ENCODE measurements at places on chromosomes 1 and 21.

DNA sequence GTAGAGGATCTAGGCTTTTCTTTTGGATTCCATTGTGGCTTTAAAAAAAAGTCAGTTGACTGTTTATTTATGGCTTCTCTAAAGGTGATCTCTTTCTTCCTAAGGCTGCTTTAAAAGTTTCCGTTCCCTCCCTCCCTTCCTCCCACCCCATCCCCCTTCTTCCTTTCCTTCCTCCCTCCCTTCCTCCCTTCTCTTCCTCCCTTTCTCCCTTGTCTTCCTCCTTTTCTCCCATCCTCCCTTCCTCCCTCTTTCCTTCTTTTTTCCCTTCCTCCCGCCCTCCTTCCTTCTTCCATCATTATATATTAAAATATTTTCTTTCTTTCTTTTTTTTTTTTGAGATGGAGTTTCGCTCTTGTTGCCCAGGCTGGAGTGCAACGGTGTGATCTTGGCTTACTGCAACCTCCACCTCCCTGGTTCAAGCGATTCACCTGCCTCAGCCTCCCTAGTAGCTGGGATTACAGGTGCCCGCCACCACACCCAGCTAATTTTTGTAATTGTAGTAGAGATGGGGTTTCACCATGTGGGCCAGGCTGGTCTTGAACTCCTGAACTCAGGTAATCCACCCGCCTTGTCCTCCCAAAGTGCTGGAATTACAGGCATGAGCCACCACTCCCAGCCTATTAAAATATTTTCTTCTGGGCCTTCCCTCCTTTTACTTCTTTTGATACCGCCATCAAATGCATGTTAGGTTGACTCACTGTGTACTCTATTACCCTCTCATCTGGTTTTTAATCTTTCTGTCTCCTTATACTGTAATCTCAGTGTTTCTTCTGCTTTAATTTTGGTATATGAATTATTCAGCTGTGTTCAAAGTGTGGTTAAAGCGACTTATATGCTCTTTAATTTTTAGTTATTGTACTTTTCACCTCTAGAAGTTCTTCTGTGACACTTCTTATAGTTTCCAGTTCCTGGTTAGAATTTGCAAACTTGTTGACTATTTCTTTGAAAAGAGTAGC is 59.2 kb upstream of the ATP5PO start:
- no peak for DNase-seq

GRCh38 chr1:202288177-202288576 is 53.6 kb downstream of the UBE2T start:
- DNase-seq = no peak

GRCh38 chr1:222263791-222264190 is 284.1 kb downstream of the HHIPL2 start:
- DNase-seq = no peak

DNA sequence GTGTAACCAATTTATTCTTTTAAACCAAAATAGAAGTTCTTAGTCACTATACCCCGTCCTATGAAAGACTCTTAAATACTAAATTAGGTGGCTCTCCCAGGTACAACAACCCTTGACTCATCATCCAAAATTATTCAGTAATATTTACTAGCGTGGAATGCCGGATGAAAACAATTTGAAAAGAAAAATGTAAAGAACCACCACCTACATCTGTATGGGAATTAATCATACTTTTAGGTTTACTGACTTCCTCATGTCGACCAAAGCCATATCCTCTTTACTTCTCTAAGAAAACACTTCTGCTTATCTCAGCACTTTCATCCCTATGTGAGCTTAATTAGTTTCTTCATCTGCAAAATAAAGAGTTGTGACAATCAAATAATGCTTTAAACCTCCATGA is 139.6 kb downstream of the AKT3 start:
- no peak for DNase-seq

- no peak for DNase-seq
Observed at GRCh38 chr1:81151206-81151605, 649.5 kb upstream of the ADGRL2 start.

DNA sequence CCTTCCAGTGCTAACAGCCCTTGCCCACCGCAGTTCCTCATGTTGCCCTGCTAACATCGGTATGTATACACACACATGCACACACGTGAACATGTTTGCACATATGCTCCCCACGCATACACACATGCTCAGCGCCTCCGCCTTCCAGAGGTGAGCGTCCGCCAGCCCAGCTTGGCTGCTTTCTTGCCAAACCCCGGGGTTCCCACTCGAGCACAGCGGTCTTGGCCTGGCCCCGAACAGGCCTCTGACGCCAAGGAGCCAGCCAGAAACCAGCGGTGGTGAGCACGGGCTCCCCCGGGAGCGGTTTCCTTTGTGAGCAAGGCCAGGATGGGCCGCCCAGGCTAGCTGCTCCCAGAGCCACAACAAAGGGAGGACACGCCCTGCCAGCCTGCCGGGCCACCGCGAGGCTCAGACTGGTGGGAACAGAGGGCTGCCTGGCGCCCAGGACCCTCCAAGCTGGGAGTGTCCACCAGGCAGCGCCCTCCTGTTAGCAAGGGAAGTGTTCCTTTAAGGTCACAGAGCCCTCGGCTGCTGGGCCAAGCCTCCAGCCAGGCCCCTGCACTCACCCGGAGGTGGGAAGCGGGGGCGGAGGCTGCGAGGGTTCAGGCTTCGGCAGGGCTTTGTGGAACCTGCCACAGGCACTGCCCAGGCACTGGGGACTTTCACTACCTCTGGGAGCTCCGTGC is 65.4 kb downstream of the ALPL start:
- peak; percentile 72 for DNase-seq

DNA sequence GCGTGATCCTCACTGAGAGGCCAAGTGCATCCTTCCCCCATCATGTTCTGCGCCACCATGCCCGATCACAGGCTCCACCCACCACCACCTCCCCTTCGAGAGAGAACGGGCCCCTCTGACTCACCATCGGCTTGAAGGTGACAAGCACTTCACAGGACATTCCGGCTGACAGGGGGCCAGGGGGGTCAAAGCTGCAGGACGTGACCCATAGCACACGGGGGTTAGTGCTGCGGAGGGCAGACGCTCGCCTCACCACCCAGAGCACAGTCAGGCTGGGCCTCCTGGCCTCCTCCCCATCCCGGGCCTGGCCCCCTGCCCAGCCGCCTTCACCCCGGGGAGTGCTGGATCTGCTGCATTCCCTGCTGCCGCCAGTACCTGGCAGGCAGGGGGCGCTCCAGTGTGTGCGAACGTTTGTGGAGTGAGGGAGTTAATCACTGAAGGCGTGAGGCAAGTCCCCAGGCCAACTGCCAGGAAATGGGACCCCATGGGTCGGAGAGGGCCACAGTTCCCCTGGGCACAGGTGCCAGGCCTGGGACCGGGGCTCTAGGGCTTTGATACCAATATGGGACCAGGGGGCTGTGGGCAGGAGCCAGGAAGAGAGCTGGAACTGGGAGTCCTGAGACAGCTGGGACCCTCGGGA is 40.9 kb upstream of the TMEM52 start:
- peak; percentile 96 for DNase-seq

- peak; percentile 79 for DNase-seq
Observed at GRCh38 chr1:161725908-161726472, 4.6 kb downstream of the FCRLB start.

- no peak for DNase-seq
Observed at GRCh38 chr1:26081267-26082019, 14.0 kb upstream of the TRIM63 start.

GRCh38 chr1:219755234-219755633 is 142.3 kb upstream of the ZC3H11B start:
- no peak for DNase-seq

Data from GM23338 (cell line).